ENCODE measurements at places on chromosomes 11 and 22.

DNA sequence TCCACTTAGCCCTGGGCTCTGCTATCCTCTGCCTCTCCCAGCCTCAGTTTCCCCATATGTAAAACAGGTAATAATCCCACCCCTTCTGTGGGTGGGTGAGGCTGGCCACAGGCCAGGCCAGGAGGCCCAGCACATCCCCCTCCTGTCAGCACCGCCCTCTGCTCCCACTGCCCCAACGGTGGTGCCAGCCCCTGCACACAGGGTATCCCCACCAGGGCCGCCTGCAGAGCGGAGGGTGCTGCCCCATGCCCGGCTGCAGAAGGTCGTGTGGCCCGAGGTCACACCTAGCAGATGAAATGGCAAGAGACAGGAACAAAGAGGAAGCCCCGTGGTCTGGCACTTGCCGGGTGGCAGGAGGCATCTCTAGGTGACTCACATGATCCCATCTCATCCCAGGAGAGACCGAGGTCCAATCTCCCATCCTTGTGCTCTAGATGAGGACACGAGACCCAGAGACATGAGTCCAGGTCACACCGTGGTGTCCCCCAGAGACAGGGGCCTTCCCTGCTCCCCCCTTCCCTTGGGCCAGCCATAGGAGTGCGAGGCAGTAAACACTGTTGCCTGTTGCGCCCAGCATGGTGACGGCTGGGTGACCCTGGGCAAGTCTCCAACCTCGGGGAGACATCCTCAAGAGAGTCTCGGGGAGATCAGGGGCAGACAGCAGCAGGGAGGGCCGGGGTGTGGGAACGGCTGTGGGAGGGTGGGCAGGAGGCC, 27.2 kb upstream of the PPARA start:
- DNase-seq, result no peak

DNA sequence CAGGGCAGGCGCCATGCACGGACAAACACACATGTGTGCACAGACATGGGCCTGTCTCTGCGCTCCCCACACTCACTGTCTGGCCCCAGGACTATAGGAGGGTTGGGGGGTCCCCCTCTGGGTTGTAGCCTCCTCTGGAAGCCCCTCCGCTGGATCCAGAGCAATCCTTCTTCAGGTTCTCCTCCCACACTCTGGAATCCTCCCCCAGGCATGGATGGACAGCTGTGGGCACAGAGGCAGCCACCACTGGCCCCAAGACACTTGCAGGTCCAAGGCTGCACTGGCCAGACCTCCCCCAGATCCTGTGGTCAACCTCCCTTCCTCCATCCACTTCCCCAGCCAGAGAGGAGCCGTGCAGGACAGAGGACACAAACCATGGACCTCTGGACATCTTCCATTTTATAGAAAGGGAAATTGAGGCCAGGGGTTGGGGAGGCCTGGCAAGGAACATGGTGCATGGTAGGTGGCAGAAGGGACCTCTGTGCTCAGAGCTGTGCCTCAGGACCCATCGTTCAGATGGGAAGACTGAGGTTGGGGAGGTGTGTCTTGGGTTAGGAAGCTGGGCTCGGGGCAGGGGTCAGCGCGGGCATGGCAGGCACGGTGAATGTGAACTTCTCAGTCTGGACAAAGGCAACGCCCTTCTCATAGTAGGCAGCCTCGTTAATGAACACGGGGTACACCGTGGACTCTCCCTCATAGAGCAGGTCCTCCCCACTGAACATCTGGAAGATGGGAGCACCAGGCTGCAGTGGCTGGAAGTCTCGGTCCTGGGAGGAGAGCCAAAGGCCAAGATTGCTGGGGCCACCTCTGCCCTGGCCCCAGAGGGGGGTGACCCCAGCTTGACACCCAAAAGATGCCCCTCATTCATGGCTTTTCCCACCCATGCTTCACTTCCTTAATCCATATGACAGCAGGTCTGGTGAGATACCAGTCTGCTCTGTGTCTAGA, 2.9 kb upstream of the TBX10 start:
- DNase-seq, result no peak

DNA sequence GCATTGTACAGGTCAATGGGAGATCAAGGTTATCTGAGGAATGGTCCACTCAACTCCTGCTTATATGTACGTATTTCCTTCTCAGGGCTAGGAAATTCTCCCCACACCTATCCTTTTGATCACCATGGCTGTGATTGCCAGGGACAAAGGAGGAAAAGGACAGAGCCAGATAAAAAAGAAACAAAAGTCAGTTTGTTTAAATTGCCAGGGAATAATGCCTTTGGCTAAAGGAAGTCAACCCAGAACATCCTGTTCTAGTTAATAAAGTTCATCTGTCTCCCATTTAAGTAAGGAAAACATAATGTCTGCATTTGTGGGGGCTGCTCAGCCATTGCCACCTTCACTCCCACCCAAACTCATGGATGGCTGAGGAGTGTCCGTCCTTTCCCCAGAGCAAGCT, 124.7 kb downstream of the ME3 start:
- DNase-seq, result no peak

GRCh38 chr22:49238181-49239141, 589.2 kb downstream of the BRD1 start:
- DNase-seq, result no peak

DNA sequence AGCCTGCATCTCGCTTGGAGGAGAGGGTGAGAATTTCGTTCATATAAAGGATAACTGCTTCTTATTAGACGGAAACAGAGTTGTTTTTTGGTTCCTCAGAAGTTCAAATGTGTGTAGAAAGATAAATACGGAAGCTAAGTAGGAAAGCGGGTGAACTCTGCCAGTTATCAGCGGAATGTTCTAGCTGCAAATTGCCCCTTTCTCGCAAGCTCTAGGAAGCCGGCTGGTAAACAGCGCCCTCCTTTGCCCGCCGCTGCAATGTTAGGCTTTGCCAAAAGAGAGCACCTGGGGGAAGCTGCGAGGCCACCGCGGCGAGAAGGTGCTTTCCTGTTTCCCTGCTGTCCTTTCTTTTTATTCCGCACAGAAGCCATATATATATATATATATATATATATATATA, 67.0 kb downstream of the IGLL5 start:
- DNase-seq, result peak; percentile 28
